ENCODE measurements at places on chromosomes 5 and 9.
A peak's percentile ranks its signal among the peaks of the same experiment; 100 is the strongest.

DNA sequence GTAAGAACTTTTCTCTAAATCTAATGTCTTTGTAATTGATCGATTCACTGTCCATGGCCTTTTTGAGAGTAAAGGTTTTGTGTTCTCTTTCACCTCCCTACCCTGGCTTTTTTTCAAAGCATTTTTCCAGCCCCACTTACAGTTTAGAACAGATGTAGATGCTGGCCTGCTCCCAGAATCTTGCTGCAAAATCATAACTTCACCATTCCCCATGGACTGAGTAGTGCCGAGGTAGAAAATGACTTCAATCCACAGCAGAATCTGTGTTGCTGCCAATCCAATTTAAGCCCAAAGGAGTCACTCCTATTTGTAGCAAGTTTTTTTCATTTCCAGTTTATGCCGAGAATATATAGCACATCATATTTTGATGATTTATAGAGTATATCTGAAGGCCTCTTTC is 46.5 kb upstream of the CEMIP2 start:
- no peak for DNase-seq

GRCh38 chr5:6819521-6819920 is 106.3 kb downstream of the TENT4A start:
- no peak for DNase-seq

- DNase-seq = peak; percentile 31
Measured at GRCh38 chr5:154444556-154445421, 1.0 kb upstream of the SAP30L start.

DNA sequence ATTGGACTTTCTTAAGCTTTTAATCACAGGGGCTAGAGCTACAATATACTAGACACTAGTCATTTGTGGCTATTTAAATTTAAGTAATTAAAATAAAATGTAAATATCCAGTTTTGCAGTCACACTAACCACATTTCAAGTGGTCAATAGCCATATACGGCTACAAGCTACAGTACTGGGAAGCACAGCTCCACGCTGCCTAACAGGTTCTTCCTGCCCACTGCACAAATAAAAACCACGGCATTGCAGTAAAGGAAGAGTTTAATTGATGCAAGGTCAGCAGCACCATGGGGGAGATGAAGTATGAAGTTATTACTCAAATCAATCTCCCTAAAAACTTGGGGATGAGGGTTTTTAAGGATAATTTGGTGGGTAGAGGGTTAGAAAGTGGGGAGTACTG is 134.1 kb downstream of the LURAP1L start:
- no peak for DNase-seq

DNA sequence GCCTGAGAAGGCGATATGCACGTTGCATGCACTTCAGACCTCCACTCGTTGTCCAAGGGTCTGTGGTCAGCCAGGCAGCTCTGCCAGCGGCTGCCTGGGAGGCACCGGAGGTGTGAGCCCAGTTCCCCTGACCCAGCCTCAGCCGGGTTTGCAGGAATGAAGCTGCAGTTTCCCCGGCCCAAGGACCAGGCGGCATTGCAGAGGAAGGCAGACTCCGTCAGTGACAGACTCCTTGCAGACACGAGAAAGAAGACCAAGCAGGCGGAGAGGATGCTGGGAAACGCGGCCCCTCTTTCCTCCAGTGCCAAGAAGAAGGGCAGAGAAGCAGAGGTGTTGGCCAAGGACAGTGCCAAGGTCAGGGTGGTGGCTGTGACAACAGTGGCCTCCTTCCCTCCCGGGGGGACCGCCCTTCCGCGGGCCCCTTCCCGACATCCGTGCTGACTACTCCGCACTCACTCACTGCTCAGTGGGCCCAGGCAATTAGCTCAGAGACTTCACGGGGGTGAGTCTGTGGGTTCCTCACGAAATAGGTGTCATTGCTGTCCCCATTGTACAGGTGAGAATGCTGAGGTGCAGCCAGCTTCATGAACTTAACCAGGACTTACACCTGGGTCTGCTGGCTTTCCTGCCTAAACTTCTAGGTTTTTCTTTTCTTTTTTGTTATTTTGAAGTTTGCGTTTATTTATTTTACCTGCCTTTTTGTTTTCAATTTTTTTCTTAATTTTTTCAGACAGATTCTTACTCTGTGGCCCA is 10.8 kb upstream of the AIF1L start:
- no peak for DNase-seq

DNA sequence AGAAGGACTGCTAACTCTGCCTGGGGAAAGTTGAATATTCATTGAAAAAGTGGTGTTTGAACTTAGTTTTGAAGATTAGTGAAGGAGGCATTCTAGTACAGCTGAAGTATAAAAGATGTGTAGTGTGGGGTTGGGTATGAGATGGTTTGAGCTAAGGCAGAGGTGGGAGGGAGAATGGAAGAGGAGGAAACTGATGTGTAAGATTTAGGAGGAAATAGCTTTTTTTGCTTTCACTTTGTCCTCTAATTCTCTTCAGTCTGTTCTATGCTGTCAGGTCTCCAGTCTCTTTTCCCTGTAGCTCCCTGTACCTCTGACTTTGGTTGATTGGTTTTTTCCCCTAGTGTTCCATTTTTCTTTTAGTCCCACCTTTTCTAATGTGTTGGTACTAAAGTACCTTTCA is 9.0 kb downstream of the CREBRF start:
- DNase-seq = no peak

- no peak for DNase-seq
Measured at GRCh38 chr9:105912863-105913516, 218.6 kb downstream of the TMEM38B start.

DNA sequence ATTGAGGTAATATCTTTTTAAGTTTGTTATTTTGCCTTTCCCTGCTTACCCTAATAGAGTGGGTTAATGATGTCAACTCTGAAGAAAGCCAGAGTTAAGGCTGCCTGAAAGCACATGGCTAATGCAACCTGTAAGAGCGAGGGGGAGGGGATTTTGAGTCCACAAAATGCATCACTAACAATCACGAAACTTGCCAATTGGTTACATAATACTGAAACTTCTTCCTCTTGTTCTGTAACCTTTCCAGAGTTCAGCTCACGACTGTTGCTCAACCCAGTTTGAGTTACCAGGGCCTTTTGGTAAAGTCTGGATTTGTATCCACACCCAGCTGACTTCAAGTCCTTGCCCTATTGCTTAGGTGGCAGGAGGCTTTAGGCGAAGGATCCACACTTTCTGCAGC is 308.8 kb downstream of the EFNA5 start:
- DNase-seq = no peak

GRCh38 chr9:83304686-83305085 is 233.5 kb downstream of the FRMD3 start:
- DNase-seq = no peak

DNA sequence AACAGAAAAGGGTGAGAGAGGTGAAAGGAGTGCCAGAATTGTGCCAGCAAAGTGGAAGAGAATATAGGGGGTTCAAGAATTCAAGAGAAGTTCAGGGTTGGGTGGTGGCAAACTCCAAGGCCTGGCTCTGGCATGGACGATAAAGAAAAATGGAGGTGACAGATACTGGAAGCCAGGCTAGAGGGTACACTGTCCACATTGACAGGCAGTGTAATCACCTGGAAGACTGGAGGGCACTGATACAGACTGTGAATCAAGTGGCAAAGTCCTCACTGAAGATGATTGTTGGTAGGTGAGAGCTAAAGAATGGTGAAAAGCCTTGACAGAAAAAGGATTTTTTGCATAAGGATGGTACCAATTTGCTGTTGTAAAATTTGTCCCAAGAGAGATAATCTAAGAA is 7.1 kb downstream of the SAR1B start:
- DNase-seq = no peak

- no peak for DNase-seq
Measured at GRCh38 chr5:175688352-175689146, 30.7 kb downstream of the HRH2 start.

DNA sequence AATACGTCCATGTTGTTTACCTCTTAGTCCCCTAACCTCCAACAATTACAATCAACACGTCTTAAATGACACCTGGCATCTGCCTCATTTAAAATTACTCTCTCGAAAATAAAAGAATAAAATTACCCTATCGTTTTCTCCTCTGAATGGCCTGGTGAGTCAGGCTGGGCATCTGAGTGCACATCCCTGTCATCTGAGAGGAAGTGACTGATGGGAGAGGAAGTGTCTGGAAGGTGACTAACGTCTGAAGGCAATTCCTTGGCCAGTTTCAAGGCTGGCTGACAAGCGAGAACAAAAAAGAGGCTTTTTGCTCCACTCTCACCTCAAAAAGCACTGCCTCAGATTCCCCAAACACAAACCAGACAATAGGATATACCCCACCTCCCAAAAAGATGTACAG is 57.7 kb downstream of the MAPKAP1 start:
- DNase-seq = peak; percentile 61

GRCh38 chr9:91770229-91770628 is 179.8 kb downstream of the ROR2 start:
- DNase-seq = no peak

GRCh38 chr9:8521112-8521511 is 721.5 kb upstream of the DMAC1 start:
- no peak for DNase-seq

- no peak for DNase-seq
Measured at GRCh38 chr9:138060881-138061280, 183.3 kb downstream of the CACNA1B start.

DNA sequence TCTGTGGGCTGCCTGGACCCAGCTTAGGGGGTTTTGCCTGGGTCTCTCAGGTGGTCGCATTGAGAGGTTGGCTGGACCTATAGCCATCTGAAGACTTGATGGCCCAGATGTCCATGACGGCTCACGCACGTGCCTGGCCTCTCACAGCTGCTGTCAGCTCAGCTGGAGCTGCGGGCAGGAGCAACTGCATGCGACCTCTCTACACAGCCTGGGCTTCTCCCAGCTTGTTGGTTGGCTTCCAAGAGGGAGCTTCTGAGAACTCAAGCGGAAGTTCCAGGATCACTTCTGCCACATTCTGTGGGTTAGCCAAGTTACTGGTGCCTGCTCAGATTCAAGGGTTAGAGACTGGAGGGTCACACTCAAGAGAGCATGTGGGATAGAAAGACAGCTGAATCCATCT is 99.2 kb downstream of the DAPK1 start:
- DNase-seq = no peak

- no peak for DNase-seq
Measured at GRCh38 chr5:9468060-9468388, 77.9 kb downstream of the SEMA5A start.

DNA sequence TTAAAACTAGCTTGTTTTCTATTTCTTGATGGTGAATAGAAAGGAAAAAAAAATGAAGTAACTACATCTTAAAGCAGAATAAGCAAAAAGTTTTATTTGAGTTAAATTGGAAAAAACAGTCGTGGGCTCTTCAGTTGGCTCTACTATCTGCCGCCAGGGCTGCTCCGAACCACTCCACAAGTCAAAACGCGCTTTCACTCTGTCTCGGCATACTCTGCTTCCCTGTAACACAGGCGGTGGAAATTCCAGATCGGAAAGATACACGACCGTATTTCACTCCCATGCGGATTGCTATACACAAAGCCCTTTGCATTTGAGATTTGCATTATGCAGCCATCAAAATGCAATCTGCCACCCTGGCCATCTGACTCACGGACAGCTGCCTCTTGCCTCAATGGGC is 505.6 kb downstream of the IRX1 start:
- DNase-seq = no peak

GRCh38 chr9:22036866-22037626 is 27.9 kb upstream of the CDKN2B start:
- DNase-seq = no peak

DNA sequence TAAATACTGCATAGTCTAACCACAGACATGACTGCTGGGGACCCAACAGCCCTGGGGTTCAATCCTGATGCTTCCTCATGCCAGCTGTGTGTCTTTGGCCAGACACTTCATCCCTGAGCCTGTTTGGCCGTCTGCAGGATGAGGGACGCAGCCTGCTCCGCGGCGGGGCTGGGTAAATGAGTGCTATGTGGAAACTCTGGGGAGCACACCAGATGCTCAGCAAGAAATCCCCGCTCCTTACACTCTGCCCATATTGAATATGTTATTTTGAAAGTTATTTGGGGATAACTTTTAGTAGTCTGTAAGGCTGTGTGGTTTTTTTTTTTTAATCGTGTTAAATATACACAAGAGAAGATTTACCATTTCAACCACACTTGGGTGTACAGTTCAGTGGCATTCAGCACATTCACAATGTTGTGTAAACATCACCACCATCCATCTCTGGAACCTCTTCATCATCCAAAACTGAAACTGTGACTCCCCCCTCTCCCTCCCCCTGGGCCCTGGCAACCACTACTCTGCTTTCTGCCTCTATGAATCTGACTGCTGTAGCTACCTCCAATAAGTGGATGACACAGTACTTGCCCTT is 42.7 kb downstream of the SH3PXD2B start:
- DNase-seq = peak; percentile 66

GRCh38 chr5:1540166-1540565 is 16.4 kb upstream of the LPCAT1 start:
- DNase-seq = no peak

GRCh38 chr9:123329329-123329955 is 26.6 kb upstream of the CRB2 start:
- peak; percentile 26 for DNase-seq

DNA sequence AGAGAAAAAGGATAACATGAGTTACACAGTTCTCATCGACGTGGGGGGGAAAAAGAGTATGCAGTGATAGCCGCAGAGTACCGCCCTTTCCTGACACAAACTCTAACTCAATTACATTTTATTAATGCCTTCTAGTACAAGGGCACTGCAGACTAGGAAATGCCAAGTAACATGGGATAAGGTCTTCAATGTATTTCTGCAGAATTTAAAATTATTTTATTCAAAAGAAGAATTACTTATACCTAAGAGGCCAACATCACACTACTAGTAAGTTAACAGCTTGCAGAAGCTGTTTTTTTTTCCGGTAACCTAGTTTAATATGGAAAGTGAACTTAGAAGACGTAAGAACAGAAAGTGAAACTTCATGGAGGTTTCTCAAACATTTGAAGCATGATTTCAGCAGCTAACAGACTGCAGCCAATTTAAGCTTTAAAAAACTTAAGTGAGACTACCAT is 3.9 kb downstream of the SETX start:
- peak; percentile 34 for DNase-seq

DNA sequence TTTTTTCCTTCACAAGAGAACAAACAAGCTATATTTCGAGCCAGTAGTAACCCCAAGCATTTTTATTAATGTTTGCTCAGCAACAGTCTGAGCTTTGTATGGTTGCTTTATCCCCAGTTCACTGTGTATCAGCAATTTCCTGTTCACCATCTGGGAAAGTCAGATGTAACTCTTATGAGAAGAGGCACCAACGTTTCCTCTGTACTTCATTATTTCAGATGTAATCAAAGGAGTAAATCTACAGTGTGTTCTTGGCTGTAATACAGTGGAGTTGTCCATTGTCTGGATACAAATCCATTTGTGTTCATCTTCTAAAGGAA is 340.2 kb downstream of the ARRDC3 start:
- no peak for DNase-seq

DNA sequence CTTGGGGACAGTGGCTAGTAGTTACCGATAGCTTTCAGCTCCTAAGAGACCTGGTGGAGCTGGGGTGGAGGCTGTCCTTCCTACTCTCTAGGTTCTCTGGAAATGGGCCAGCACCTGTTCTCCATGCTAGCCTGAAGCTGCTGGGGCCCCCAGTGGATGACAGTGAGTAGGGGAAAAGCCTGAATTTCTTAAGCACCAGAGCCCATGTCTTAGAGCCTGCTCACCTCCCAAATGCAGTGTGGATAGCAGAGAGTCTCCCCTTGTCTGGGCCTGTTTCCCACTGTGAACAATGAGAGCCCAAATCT is 105.8 kb downstream of the DAB2IP start:
- DNase-seq = no peak
